Cerebellar nuclear complex (tissue), 1 donor: ENCODE measurements at places on chromosomes 13 and 19.

- DNase-seq: no peak
Observed at GRCh38 chr19:55820037-55820436, 11.8 kb downstream of the NLRP11 start.

GRCh38 chr13:93249364-93250306, 23.0 kb downstream of the GPC6 start:
- DNase-seq: no peak

DNA sequence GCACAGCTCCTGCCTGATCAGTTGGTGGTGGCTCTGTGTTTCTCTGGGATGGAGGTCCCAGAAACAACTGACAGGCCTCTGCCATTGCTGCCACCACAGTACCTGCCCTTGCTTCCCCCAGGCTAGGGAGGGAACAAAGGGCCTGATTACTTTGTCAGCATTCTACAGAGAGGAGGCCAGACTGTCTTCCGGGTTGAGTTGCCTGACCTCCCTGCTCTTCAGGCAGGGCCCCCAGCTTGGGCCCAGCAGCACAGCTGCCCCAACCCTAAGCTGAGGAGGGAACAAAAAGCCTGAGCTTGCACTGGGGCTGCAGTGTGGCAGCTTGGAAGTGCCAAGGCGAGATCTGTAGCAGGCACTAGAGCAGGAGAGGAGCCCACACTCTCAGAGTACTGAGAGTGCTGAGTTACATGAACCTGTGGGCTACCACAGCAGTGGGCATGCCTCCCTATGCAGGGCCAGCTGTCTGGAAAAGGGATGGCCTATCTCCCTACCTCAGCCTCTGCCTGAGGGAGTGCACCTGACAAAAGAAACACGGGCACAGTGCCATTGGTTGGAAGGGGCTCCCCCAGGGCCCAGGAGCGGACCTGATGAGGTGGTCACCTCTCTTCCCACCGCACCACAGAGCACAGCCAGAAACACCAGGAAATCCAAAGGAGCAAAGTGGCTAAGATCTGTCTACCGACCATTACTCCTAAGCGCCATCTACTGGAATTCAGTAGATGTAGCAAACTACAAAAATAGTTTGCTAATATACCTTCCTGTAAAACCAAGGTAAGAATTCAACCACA, 24.4 kb downstream of the SLC25A15 start:
- no peak for DNase-seq

DNA sequence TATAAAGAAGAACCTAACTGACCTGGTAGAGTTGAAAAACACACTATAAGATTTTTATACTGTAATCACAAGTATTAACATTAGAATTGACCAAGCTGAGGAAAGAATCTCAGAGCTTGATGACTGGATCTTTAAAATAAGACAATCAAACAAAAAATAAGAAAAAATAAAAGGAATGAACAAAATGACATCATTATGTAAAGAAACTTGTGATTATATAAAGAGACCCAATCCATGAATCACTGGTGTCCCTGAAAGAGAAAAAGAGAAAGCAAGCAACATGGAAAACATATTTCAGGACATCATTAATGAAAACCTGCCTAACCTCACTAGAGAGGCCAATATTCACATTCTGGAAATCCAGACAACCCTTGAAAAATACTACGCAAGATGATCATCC, 822.5 kb upstream of the SLITRK5 start:
- no peak for DNase-seq

DNA sequence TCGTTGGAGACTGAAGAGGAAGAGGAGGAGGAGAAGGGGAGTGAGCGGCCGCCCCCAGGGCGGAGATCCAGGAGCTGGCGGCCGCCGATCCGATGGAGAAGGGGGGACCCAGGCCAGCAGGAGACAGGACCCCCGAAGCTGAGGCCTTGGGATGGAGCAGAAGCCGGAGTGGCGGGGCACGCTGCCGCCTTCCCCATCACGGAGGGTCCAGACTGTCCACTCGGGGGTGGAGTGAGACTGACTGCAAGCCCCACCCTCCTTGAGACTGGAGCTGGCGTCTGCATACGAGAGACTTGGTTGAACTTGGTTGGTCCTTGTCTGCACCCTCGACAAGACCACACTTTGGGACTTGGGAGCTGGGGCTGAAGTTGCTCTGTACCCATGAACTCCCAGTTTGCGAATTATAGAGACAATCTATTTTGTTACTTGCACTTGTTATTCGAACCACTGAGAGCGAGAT, 1.8 kb downstream of the GADD45B start:
- no peak for DNase-seq
